HT1080 (cell line): ENCODE measurements at places on chromosomes 1 and 21.

DNA sequence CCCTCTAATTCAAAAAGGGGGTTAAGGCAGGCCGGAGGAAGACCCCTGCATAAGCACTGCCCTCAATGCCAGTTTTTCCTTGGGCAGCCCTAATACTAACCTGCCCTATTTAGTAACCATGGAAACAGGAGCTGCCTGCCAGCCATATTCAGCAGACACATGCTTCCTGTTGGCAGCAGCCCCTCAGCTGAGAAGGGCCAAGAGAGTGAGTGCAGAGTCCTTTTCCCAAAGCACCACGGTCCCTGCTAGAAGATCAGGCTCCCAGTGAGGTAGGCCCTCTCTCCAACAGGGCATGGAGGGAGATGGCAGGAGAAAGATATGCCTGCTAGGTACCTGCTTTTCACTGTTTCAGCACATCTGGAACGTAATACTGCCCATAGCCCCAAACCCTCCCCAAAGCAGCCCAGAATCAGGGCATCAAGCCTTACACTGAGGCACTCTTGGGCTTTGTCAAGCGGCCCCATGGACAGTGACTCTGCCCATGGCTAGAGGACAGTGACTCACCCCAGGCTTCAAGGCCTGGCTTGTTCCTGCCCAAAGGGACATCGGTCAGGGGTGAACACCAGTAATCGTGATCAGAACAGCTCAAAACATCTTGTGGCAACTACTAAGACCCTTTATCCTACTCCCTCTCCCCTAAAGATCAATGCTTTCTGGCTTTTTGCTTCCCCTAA is 64.5 kb downstream of the BCAR3 start:
- peak; percentile 62 for DNase-seq

- peak; percentile 77 for DNase-seq
These were observed 12.5 kb upstream of the KPRP start for GRCh38 chr1:152745289-152745704.

GRCh38 chr1:234871710-234872271 is 256.8 kb downstream of the TOMM20 start:
- DNase-seq: peak; percentile 94

- DNase-seq: no peak
These were observed 12.6 kb downstream of the AGTRAP start for GRCh38 chr1:11748294-11749202.

DNA sequence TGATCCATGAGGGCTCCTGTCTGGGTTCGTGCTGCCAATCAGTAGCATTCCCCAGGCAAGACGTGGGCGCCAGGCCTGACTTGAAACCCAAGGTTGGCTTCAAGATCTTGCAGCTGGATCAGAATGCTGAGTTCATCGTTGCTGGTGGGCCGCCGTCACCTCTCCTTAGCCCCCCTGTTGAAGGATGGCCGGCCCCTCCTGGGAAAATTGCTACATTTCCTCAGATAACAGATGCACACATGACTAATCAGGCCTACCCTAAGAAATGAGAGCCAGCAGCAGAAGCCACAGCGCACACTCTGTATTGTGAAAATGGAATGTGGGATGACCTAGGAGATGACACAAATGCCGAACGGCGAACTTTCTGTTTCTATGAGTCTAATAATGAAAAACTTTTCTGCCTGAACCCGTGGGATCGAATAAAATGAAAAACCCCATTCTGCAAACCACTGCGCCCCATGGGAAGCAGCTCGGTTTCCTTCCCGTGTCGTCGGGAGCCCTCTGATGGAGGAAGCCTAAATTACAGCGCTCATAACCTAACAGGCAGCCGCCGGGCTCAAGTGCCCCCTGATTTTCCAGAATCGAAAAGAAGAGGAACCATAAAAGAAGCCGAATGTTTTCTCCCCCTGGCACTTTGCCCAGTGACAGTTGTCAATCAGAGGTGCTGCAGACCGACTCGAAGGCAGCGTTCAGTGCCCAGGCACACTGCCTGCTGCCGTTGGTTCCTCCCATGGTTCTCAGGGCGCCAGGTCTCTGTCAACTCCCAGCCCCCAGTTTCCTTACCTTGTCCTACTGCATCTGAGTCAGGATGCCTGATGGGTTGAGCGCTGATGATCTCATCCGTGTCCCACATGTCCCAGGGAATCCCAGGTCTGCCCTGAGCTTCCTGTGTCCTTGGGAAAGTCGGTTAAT is 38.2 kb upstream of the H6PD start:
- DNase-seq: peak; percentile 79

DNA sequence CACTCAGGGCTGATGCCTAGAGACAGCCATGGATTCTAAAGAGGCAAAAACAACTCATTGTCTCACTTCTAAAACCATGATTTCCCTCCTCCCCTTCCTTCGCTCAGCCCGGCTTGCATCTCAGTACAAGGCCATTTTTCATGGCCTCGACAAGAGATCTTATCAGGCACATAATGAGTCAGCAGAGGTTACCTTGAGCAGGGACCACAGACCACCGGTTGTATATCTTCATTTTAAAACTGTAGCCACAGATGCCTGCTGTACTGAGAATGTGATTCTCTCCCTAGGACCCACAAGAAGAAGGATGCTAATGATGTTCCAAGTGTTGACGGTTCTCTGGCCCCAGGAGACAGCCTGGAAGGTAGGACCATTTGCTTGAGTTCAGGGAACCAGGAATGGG is 331.9 kb downstream of the AJAP1 start:
- DNase-seq: no peak

DNA sequence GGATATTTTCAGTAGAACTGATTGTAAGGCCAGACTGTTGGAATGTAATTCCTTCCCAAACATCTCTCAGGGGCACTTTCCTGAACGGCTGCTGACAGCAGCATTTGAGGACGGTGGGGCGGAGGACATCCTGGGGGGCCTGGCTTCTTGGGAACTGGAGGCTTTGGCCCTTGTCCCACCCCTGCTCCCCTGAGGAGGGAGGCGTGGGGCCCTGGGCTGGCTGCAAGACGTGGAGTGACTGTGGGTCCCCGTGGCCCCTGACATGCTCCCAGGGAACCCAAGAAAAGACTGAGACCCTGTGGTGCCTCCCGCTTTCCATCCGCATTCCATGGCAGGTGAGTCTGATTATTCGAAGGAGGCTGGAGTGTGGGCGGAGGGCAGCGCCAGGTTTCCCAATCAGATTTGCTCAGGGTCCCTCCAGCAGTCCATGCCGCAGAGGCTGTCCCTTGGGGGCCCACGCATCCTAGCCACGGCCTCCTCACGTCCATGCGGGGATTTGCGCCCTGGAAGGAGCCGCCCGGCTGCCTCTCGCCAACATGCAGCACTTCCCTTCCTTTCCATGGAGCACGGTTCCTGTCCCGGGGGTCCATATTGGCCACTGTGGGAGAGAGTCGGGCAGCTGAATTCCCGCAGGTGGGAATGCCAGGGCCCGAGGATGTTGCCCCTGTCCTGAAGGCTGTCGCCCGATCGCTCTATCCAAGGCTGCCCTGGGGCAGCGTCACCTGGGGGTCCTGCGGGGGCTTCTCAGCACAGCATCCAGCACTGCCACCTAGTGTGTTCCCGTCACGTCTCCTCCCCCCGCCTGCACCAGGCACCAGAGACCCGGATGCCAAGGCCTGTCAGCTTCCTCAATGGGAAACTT is 69.0 kb downstream of the FAAP20 start:
- no peak for DNase-seq

- DNase-seq: peak; percentile 28
These were observed 27.6 kb upstream of the CNN3 start for GRCh38 chr1:94954263-94955220.

DNA sequence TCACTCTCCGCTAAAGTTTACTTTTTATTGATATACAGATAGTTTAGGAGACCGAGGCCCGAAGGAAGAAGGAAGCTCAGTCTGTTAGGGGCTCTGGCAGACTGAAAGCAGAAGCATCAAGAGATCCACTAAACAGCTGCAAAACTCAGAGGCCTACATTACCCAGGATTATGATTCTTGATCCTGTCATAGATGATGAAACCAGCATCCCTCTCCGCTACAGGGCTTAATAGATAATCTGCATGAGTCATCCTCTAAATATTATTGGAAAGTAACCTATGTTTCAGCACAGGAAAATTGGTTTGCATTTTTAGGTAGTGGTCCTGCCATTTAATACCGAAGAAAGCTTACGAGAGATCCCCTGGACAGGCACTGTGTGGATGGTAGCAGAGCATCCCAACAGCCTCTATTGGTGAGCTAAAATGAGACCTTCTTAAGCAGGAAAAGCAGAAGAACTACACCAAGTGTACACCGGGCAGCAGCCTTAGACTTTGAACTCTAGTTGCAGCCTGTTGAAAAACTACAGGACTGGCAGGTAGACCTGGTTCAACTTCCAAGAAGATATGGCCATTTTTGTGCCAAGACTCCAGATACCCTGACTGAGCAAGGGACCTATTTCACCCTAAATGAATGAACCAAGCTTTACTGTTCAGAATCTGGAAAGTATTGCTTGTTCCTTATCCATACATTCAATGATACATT is 6.8 kb downstream of the CASQ2 start:
- DNase-seq: no peak

GRCh38 chr1:147273409-147274336 is 31.2 kb downstream of the CHD1L start:
- peak; percentile 64 for DNase-seq

DNA sequence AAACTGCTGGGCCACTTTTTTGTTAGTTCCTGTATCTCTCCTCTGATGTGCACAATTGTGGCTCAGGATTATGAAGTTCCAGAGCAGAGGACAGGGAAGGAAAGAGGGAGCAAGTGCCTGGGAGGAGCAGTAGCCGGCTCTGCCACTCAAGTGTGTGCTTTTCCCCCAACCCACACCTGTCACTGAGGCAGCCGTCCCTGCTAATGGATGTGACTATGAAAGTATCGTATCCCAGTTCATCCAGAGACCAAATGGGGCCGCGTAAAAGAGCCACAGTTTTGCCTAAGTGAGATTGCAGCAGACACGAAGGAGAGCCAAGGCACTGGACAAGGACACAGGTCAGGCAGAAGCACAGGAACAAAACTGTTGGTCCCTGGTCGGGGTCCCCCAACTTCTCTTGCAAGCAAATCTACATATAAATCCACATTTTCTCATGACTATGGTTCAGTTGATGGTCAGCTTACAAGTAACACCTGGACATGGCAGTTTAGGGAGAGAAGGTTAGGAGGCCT is 204.7 kb downstream of the RHOU start:
- DNase-seq: no peak

DNA sequence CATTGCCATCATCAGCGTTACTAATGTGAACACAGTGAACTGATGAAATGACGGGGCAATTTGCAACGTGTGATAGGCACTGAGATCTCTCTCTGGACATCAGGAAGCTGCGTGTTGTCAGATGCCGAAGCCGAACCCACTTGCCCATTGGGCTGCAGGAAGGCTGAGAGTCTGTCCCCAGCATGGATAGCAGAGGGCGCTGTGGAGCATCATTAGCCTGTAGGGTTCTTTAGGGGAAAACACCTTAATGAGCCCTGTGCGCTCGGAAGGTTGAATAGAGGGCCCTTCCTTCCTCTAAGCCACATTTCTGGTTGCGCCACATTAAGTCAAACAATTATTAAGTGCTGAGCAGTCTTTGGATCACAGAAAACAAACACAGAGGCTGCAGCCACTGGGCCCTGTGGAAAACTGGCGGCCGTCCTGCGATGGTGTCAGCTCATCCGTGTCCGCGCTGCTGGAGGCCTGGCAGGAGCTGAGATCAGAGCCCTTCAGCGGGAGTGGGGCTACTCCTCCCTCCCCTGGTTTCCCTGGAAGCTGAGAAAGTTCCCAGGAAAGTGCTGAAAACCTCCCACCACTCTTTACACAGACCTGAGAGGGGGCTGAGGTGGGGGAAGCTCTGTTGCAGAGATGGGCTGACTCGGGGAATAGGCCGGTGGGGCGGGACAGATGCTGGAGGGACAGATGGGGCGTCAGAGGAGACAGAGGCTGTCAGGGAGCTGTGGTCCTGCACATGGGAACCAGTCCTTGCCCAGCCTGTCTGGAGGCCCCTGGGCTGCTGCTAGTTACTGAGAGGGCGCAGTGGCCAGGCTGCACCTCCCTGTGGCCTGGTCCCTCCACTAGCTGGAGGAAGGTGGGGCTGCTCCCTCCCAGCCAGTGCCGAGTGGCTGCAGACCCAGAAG is 12.7 kb downstream of the TFF2 start:
- DNase-seq: peak; percentile 21

GRCh38 chr1:200392625-200393185 is 17.1 kb downstream of the ZNF281 start:
- no peak for DNase-seq

GRCh38 chr21:42260121-42260520 is 41.2 kb downstream of the ABCG1 start:
- no peak for DNase-seq

GRCh38 chr1:1889847-1890505 is 911 bp downstream of the GNB1 start:
- peak; percentile 45 for DNase-seq

GRCh38 chr1:30729901-30730300 is 6.5 kb upstream of the MATN1 start:
- no peak for DNase-seq

DNA sequence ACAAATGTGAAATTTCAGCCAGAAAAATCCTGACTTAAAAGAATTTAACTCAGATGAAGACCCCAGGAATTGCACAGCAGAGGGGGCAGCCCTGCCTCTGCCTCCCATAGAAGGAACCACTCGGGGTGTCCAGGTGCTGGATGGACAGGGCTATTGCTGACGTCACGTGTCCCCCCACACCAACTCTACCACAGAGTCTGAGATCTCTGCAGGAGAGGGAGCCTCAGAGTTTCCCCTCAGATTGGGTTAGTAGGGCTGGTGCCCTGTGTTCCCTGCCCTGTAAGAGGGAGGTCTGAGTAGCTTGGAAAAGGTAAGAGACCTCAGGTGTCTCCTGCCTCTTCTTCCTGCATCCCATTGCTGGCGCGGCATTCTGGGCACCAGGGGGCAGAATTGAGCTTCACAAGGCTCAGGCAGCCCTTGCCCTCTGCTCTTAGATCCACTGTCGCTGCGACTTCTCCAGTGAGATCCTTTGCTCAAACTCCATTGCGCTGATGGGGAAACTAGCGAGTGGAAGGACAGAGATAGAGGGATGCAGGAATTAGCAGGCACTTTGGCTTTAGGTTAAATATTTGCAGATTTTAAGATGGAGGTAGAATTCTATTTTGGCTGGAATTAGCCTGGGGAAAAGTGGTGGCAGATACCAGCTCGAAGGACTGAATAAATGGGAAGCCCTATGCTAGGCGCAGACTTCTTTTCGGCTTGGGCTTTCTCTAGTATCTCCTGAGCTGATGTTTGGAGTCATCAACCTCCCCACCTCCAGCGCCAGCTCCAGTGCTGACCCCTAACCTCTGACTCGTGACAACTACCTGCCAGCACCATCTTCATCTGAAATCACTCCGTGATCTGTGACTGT is 42.8 kb upstream of the DMBX1 start:
- peak; percentile 58 for DNase-seq

DNA sequence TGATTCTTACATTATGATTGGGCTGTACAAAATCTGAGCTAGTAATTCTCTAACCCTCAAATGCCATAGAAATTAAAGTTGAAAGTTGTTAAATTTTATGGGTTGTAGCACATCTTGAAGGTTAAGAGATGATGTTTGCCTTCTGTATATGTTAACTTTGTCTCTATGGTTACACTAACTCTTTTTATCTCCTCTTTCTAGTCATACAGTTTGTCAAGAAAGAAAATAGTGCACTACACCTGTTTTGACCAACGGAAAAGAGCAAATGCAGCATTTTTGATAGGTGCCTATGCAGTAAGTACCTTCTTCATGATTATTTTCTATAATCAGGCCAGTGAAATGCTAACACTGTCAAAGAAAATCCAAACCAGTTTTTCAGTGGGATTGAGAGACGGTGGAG is 38.2 kb downstream of the CDC14A start:
- DNase-seq: no peak
